ENCODE measurements at places on chromosomes 2 and 18. TPM values are rescaled to one million over a fixed set of nuclear protein-coding genes. Genes with fewer than 3 reads are reported as not detected.

PARD6G gene
- total RNA-seq: 8.2 TPM

CPO gene
- not detected for total RNA-seq

WDR54 gene
- total RNA-seq: 33.1 TPM

TMEM17 gene
- total RNA-seq: 0.51 TPM

TMEM182 gene
- 6.7 TPM for total RNA-seq

SLC38A11 gene
- 0.18 TPM for total RNA-seq

REL gene
- 16.1 TPM for total RNA-seq

MAL gene
- total RNA-seq: not detected

SAG gene
- total RNA-seq: not detected

COL4A4 gene
- not detected for total RNA-seq

DNER gene
- total RNA-seq: 0.15 TPM

PROM2 gene
- 0.05 TPM for total RNA-seq

DOK1 gene
- 1.7 TPM for total RNA-seq

RGPD4 gene
- 0.05 TPM for total RNA-seq

NYAP2 gene
- 0.69 TPM for total RNA-seq

NOSTRIN gene
- 0.40 TPM for total RNA-seq

TPO gene
- total RNA-seq: not detected

IL1RL1 gene
- total RNA-seq: not detected

SIX2 gene
- 51.9 TPM for total RNA-seq

QPCT gene
- 3.2 TPM for total RNA-seq

PPP4R1 gene
- 53.4 TPM for total RNA-seq

SIX3 gene
- total RNA-seq: 2.0 TPM

TNFRSF11A gene
- 0.08 TPM for total RNA-seq

TLX2 gene
- total RNA-seq: not detected

IL36G gene
- total RNA-seq: not detected

POU3F3 gene
- 2.3 TPM for total RNA-seq

FHOD3 gene
- 0.15 TPM for total RNA-seq

APCDD1 gene
- total RNA-seq: not detected

GYPC gene
- 26.1 TPM for total RNA-seq

MOGAT1 gene
- total RNA-seq: not detected

IL1R2 gene
- total RNA-seq: not detected
